ENCODE measurements at places on chromosomes 5 and 9.
A peak's percentile ranks its signal among the peaks of the same experiment; 100 is the strongest.

DNA sequence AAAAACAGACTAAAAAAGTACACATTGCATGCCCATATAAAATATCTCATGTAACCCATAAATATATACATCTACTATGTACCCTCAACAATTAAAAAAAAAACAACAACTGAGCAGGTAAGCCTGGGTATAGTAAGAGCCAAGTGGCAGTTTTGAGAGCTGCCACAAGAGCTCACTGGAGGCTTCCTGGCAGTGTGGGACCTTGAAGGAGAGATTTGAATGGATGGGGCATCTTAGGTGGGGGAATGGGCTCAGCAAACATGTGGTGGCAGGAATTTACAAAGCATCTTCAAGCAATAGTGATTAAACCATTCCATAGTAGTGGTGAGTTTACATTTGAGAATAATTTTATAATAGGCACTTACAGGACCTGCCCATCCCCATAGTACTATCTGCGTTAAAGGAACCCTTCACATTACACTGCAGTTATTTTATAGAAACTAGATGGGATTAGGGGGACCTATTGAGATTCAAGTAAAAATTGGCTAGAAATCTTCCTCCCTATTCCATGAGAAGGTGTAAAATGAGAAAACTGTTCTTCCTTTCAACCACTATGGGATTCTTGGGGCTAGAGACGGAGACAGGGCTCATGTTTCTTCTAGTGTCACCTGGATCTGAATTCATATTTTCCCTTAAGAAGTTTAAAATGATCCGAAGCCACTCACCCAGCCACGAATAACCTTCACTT lies 6.9 kb downstream of the MEGF10 start:
- DNase-seq = no peak

DNA sequence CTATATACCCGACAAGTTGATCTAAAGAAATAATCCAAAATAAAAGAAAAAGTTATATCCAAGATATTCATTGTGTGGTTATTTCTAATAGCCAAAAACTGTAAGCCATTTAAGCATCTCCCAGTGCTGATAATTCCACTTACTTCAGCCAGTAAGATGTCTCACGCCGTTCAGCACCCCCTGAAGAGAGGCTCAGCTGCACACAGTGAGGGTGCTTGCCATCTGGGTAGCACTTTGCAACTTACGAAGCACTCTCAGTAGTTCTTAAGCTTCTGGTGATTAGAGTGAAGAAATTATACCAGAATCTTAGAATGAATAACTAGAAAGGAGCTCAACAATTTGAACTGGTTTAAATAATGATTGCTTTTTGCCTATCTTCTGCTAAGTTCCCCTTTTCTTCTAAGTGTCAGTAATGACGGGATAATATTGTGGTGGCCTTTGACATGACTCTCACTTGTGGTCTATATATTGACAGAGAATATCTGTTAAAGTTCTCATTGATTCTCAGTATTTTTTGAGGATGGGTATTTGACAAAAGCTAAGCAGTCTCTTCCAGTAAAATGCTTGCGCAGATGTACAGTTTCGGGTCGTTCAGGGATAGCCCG lies 26.2 kb upstream of the LTC4S start:
- DNase-seq = no peak

DNA sequence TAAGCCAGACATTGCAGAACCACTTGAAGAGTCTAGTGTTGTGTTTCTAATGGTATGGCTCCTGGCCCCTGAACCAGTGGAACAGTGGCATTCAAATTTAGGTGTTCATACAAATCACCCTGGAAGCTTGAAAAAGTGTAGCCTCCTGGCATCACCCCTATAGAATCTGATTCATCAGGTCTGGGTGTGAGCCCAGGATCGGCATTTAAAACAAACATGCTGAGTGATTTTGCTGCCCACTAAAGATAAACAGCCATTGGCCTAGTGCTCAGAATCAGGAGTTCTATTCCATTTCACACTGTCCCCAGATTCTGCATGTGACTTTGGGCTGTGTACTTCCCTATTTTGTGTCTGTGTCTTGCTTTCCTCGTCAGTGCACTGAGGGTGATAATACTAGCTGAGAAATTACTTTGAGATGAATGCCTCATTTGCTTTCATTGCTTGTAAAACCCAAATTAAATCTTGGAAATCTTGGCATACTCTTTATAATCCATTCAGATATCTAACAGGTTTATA lies 241.5 kb upstream of the CLINT1 start:
- DNase-seq = no peak

DNA sequence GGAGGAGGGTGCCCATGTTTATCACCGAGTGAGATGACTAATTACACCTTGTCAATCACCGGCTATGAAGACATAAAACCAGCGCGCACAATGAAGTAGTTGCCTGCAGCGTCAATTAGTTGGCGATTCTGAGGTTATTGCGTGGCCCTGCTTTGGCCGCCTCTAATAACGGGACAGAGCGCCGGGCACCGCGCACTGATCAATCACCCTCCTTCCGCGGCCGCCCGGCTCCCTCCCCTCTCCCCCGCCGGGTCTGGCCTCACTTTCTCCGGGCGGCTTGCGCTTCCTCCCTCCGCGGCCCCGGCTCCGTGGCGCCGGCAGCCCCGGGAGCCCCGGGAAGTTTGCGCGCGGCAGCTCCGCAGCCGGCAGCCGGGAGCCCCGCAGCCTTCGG lies 3.3 kb upstream of the LHX2 start:
- no peak for DNase-seq

- peak; percentile 87 for DNase-seq
Measured at GRCh38 chr5:2752059-2752820, 763 bp upstream of the IRX2 start.

All from T47D (cell line).